ENCODE measurements at places on chromosomes 2 and 18. TPM values are rescaled to one million over a fixed set of nuclear protein-coding genes. Genes with fewer than 3 reads are reported as not detected.

Gene NYAP2
- total RNA-seq: not detected

- no peak for DNase-seq
Observed at GRCh38 chr18:53819174-53819573, 405.3 kb downstream of the MBD2 start.

Gene SETBP1
- 1.5 TPM for total RNA-seq

Gene TMEM87B
- 23.6 TPM for total RNA-seq

Gene CD8A
- not detected for total RNA-seq

Gene C2orf72
- 0.29 TPM for total RNA-seq

GRCh38 chr2:170848587-170848986 is 31.9 kb downstream of the GAD1 start:
- DNase-seq: no peak

GRCh38 chr2:130355578-130356431 is at the start of gene PTPN18:
PTPN18 (plus strand) TSS chr2:130356056; CDS start chr2:130356108, 52 bp downstream.
- no peak for DNase-seq

Gene ELP2
- total RNA-seq: 58.1 TPM

Gene DSG1
- not detected for total RNA-seq

DNA sequence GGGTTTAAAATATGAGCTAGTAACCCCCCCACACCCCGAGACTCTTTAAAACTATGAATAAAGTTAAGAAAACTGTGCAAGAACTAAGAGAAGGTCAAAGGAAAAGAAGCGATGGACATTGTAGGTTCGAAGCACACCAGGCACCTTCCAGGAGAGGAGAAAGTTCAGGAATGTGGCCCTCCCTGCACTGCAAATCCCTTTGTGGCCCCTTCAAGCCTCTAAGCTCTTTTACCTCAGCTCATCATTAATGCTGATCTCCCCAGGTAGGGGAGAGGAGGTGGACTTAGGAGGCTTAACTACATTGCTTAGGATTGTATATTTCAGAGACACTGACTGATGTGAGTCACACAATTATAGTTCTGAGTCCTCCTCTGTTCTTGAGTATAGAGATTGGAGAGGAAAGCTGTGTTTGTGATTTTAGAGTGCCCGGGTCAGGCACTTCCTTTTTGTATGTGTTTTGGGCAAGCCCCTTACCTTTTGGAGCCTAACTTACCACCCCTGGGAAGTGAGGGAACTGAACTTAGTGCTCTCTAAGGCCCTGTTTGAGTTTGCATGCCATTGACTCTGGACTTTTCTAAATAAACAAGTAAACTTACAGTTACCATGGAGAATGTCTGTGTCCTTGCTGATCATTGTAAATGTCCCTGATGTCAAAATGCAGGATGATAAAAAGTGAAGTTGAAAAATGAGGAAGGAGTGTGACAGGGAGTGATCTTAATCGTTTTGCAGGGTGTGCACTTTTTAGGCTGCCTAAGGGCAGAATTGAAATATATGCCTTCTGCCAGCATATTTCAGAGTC is 140.8 kb upstream of the ZEB2 start:
- DNase-seq: no peak

GRCh38 chr2:239983004-239983778 is 42.0 kb downstream of the NDUFA10 start:
- DNase-seq: no peak

DNA sequence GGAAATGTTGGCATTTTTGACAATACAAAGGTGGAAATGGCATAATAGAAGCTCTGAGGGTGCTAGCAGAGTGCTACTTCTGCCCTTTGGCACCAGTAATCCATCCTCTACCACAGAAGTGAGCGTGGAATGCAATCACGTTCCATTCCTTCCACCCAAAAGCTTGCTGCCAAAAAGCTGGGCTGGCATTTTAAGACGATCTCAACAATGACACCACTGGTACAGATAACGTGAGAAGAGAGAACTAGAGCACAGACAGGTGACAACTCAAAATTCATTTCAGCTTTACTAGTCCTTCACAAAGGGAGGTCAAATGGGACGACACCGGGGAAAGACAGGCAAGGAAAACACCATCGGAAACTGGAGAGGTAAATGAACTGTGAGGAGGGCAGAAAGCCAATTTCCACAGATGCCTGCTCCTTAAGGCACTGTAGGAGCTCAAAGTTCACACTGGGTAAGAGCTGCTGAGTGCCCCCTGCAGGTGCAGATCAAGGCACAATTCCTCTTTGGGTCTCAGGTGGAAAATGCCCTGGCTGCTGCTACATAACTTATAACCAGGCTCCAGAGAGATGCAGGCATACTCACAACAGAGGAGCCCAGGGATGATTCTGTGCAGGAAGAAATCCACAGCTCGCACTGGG is 50.7 kb upstream of the RNU4ATAC start:
- DNase-seq: no peak

- DNase-seq: no peak
Observed at GRCh38 chr18:2979871-2980790, 32.8 kb downstream of the LPIN2 start.

GRCh38 chr2:231611273-231612108 is 18.8 kb downstream of the TEX44 start:
- DNase-seq: no peak

Gene FIGN
- total RNA-seq: 4.7 TPM
